Stimulated activated CD4-positive, alpha-beta T cell treated with anti-CD3 and anti-CD28 coated beads, TNF-alpha, amount 100 ng/mL, for 48 hours (primary cell): ENCODE measurements at places on chromosomes 16 and 17.

- no peak for DNase-seq
These were observed 226.5 kb downstream of the PMP22 start for GRCh38 chr17:15038656-15039055.

DNA sequence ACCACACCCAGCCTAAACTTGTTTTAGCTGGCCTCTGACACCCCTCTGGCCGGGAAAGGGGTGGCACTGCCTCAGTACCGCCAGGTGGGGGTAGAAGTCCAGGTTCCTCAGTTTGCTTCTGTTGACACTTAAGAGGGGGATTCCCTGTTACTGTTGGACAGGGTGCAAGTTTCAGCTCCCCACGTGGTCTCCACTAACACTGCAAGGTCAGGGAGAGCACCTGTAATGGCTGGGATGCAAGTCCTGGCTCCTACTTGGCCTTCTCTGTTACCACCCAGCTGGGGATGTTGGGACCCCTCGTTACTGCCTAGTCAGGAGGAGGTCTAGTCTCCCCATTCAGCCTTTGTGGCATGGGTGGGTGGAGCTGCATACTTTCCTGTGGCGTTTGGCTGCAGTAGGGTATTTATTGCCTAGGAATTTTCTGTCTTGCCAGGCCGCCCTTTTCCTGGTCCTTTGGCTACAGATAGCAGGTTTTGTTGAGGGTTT is 10.6 kb upstream of the MFAP4 start:
- no peak for DNase-seq

GRCh38 chr16:67260426-67261063 is 11.8 kb downstream of the SLC9A5 start:
- DNase-seq, result no peak

DNA sequence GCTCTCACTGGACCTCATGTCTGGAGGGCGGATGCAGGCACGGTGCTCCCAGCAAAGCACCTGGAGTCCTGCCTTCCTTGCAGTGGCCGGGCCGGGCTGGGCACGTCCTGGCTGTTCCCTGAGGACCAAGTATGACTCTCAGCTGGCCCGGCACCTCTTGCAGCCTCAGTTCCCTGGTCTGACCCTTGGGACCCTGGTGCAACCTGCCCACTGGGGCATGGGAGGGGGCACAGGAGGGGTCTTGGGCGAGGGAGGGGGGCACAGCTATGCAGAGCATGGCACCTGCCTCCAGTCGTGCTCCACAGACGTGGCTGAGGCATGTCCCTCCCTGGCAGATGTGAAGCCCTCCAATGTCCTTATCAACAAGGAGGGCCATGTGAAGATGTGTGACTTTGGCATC is 19.6 kb downstream of the MAP2K3 start:
- DNase-seq, result no peak

DNA sequence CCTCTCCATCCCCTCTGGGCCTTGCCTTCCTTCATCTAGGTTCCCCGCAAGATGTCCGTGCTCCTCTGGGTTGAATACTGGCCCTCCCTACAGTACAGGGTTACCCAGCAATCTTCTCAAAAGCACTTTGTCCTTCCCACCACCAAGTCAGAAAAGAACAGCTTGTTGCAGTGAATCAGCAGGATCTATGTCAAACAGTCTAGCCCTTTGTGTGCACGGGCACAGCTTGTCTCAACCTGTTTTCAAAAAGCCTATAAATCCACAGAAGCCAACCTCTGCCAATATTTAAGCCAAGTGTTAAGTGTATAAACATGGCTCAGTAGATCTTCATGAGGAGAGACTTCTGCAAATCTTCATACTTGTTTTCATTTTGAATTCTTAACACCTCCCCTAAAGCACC is 25.2 kb downstream of the C17orf67 start:
- no peak for DNase-seq

DNA sequence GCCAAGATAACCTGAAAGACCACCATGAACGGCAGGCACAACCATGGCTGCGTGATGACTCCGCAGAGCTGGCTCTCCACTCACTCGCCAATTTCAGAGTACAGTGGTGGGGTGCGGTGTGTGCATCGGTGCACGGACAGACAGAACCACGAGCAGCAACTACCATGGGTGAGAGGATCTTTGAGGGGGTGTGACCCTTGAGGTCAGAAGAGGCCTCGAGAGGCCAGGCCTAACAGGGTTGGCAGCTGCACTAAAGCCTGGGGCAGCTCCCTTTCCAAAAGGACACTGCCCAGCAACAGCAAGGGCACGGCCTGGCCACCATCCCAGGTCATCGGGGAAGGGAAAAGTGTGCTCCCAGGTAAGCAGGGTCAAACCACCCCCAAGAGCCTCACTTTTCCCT is 1.9 kb upstream of the ECI1 start:
- DNase-seq, result no peak

- no peak for DNase-seq
These were observed 98.5 kb downstream of the MRM3 start for GRCh38 chr17:880443-881269.

- no peak for DNase-seq
These were observed 11.1 kb downstream of the XYLT2 start for GRCh38 chr17:50356892-50357510.

DNA sequence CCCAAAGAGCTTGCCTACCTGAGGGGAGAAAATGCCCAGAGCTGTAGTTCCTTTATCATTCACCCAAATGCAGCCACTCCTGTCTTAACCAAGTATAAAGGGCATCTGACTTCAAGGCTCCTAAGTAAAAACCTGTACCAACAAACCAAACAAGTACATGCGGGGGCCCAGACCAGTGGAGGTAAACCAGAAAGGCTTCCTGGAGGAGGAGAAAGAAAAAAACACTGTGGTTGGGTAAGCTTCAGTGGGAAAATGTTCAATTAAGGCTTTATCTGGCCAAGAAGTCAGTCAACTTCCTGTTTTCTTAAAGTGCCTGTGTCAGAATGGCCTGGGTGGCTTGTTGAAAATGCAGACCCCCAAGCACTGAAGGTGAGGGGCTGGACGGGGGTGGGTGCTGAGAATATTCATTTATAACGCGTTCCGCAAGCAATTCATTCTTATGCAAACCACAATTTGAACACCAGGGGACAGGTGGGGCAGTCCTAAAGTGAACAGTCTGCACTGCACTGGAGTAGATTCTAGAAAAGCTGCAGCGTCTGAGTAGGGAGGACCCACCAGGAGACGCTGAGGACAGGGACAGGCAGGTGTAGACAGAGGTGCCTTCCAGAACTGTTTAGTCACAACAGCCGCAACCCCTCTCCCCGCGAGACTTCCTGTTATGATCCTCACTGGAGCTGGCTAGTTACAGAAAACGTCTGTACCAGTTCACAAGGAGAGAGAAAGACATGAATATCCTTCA is 467.1 kb downstream of the SOX9 start:
- DNase-seq, result no peak

GRCh38 chr16:78128913-78129312 is 29.5 kb downstream of the WWOX start:
- DNase-seq, result no peak

- DNase-seq, result no peak
These were observed 1044.4 kb downstream of the CDH8 start for GRCh38 chr16:60991886-60992285.

DNA sequence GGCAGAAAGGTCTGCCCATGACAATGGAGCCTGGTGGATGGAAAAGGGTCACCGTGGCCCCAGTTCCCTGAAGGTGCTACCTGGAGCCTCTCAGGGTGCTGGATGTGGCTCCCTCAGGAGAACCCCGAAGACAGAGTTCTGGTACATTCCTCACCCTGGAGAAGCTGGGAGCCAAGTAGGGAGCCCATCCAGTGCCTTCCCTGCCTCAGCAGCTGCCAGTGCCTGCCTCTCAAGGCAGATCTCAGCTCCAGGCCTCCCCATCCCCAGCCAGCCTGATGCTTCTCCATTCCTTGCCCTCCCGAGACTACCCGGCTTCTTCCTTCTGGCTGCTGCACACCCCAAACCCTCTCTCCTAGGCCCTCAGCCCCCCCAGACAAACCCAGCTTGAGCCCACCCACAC is 20.5 kb downstream of the SCGB1C2 start:
- DNase-seq, result no peak

DNA sequence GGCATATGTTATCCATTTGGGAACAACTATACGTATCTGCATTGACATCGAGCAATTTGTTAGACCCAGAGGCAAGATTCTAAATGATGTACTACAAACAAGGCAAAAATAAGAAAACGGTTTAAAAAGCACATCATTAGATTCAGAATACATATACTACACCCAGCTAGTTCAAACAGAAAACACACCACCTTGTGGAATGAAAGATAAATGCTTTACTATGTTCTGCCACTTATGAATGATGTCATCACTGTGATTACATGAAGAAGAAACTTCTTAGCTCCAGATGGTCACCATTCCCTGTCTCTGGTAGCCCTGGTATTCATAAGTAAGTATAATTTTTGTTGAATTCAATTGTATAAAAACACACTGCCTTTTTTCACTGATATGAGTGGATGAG is 7.8 kb downstream of the NACA2 start:
- no peak for DNase-seq

DNA sequence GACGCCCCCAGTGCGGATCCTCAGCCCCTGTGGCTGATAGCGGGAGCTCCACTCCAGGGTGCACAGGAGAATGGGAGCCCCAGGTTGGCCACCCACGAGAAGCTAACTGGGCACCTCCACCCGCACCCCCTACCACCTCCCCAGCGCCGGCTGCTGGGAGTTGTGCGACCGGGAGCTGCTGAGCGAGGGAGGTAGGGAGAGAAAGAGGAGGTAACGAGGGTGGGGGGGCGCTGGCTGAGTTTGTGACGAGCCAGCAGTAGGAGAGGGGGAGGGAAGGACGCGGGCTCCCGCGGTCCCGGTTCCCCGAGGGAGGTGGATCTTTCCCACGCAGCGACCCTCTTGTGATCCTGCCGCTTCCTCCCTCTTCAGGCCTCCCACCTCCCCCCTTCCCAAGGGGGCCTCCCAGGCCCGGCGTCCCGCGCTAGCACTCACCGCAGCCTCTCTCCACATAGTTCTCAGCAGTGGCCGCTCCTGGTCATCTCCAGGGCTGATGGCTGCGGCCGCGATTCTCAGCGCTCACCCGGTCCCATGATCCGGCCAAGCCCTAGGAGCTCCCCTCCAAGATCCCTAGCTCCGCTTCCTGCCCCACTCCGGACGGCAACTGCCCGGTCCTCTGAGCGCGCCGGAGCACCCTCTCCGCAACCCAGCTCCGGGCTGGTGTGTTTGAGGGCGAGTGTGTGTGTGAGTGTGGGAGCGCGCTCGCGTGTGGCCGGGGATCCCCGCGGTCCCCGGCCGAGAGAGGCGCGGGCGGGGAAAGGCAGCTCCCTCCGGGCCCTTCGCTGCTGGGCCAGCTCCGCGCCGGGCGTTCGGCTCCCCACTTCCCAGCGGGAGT is at the start of gene GRIN2A:
TSS of gene GRIN2A (minus strand) at position 207 of the 832 bp plus-strand sequence. CDS start 2,017 bp downstream, outside the sequence.
- DNase-seq, result no peak

DNA sequence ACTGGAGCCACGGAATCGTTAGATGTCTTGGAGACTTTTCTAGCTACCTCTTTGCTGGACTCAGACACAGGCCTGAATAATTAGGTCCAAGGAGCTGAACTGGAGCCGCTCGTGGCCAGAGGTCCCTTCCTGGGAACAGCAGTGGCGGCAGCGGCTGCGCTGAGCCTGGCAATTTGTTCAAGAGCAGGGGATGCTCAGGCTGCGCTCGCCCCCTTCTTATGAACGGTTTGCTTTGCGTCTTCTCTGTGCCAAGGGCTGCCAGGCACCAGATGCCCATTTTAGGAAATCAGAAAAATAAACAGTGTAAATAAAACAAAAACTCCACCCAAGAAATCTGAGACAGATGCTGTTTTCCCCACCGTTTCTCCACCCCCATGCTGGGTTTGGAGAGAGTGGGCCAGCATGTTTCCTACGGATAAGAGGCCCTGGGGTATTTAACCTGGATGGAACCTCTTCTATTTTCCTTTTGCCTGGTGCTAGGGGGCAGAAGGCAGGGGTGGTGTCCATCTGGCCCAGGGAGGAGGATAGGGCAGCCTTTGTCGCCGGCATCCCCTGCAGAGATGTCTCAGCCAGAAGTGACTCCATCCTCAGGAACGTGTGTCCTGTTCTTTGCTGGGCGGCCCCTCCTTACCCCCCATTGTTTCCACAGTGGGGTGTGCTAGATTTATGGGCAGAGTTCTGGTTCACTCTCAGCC is 163.4 kb downstream of the SEC14L1 start:
- no peak for DNase-seq

DNA sequence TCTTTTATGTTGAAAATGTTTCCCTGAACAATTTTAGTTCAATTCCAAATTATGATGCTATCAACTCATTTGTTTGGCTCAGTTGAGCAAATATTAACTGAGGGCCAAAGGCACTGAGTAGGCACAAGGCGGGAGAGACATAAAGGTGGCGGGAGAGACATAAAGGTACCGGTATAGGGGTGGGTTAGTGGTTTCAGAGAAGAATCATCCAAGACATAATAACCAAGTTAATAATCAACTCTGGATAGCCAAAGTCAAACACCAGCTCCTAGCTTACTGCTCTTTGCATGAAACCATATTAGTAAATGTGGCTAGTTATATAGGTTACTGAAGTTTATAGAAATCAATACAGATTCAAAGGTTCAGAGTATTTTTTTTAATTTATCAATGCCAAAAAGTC is 91.7 kb downstream of the RPGRIP1L start:
- DNase-seq, result no peak

- DNase-seq, result no peak
These were observed 204.9 kb downstream of the C16orf78 start for GRCh38 chr16:49578435-49579024.

GRCh38 chr16:65336160-65336559 is 214.3 kb upstream of the CDH11 start:
- no peak for DNase-seq

DNA sequence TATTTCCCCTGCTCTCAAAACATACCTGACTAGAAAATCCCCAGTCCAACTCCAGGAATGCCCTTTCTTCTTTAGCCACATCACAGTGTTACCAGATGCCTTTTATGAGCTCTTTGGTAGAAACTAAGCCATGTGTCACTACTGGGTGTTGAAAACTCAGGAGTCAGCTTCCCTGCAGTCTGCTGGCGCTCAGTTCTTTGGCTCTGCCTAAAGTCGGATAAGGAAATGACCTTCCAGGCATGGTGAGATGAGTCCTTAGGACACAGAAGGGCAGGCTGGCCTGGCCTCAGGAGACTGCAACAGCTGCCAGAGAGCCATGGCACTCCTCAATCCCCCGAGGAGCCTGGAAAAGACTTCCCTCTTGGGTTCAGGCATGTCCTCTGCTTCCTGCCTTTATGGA is 89.1 kb downstream of the CDH13 start:
- no peak for DNase-seq

DNA sequence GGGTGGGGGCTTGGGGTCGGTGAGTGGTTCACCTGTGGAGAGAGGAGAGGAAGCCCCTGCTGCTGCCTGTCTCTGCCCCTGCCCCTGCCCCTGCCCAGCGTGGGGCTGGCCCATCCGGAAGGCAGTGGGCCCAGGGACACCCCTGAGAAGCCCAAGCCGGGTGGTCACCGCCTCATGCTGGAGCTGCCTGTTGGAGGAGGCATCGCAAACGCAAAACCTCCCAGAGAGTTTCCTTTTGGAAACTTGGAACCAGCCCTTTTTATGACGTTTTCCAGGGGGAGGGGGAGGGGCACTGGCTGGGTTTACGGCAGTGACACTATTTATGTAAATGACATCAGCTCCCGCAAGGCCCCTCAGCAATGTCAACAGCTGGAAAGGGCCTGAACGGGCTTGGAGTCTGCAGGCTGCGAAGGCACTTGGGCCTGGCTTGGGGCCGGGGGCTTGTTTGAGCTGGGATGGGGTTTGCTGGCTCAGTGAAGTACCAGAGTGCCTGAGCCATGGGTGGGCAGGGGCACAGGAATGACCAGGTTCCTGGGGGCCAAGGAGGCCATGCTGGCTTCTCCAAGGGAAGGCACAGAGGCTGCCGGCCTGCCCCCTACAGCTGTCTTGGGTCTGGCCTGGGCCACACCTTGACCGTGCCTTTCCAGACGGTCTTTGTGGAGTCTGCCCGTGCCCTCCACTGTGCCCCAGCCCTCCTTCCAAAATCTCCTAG is 219.5 kb downstream of the NTN1 start:
- no peak for DNase-seq

GRCh38 chr17:47934856-47935255 is 6.5 kb upstream of the PNPO start:
- no peak for DNase-seq
